ENCODE measurements at places on chromosomes 6 and 20.

- DNase-seq: no peak
Measured at GRCh38 chr6:97427648-97428047, 144.6 kb upstream of the MMS22L start.

- DNase-seq: no peak
Measured at GRCh38 chr6:111740506-111740905, 132.7 kb downstream of the FYN start.

- DNase-seq: no peak
Measured at GRCh38 chr20:55567826-55568225, 437.5 kb downstream of the CBLN4 start.

DNA sequence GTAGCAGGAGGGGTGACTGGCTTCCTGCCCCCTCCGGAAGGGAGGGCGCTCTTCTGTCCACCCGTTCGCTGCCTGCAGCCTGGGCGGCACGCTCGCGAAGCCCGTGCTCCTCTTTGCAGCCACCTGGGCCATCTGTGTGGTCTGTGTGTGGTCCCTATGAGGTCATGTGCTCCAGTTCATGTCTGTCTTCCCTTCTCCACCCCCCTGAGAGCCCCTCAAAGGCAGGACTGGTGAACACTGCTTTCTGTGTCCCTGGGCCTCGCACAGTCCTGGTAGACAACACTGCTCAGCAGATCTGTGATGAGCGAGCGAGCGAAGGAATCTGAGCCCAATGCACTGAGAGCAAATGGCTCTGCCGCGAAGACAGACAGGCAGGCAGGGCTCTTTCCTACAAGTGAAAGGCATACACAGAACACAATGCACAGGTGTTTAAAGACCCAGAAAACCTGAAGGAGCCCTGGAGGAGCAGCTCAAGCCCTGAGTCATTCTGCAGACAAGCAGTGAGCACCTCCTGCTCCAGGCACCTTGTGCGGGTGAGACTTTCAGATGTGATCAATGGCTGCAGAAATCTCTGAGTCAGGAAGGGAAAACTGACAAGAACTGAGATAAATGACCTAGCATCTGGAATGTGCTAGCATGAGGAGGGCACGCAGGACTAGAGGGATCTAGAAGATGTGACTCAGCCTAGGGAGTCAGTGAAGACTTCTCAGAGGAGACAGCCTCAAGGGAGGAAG lies 27.1 kb downstream of the PPP1R3G start:
- DNase-seq: no peak
